Transverse colon (tissue), 4 donors: ENCODE measurements at places on chromosomes 7 and 10.

DNA sequence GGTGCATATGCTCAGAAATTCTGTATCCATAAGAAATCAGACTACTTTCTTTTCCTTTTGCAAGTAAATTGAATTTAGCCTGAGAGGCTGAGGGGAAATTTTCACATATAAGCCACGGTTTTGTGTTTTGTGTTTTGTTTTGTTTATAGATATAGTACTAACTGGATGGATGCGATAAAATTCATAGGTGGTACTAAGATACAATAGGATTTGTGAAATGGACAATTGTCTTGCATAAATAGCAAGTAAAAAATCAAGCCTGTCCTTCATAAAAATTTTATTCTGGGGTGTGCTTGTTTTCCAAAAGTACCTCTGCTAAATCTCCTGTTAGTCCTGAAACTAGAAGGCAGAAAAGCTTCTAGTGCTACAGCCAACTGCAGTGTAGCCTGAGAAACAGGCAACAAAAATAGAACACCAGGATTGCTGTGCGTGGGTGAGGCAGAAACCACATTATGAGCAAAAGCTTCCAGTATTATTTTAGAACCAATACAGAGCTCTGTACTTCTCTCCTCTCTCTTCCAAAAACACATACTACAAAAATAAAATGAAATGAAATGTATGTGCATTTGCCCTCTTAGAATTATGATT is 634 bp upstream of the HDAC9 start:
- DNase-seq, result no peak

DNA sequence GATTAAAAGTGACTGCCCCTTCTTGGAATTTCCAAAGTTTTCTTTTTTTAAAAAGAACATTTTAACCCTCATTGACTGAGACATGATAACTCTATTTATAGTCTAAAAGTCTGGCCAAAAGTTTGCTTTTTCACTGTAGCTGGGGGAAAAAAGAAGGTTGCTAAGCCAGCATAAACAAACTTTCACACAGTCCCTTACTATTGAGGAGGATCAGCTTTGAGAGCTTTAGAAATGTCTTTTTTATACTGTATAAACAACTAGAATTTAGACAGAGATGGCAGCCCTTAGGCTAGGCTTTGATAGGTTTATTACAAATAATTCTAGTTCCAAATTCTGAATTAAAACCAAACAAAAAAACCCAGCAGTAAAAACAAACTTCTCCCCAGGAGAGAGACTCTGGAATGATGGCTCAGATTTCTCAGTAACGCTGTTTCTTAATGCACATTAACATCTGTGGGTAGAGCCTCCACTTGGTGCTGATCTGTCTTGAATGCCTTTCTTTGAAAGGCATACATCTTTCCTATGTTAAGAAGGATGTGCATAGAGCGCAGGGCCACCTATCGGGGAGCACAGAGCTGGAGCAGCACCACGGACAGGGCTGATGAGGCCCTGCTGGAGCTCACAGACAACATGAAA is 100.9 kb upstream of the PDLIM1 start:
- no peak for DNase-seq

DNA sequence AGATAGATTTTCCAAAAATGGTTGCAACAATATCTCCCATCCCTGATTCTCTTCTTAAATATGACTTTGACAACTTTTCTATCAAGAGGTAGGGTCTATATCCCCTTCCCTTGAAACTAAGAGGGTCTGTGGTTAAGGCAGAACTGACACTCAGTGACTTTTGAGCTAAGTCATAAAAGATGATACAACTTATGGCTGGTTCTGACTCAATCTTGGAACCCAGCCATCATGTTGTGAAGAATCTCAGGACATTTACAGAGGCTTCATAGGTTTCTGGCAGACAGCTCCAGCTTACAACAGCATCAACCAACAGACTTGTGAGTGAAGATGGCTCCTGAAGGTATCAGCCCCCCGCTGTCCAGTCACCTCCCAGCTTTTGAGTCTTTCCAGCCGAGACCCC is 203.5 kb downstream of the RNLS start:
- DNase-seq, result peak; percentile 35

GRCh38 chr7:116715077-116715476 is 43.1 kb downstream of the MET start:
- no peak for DNase-seq

DNA sequence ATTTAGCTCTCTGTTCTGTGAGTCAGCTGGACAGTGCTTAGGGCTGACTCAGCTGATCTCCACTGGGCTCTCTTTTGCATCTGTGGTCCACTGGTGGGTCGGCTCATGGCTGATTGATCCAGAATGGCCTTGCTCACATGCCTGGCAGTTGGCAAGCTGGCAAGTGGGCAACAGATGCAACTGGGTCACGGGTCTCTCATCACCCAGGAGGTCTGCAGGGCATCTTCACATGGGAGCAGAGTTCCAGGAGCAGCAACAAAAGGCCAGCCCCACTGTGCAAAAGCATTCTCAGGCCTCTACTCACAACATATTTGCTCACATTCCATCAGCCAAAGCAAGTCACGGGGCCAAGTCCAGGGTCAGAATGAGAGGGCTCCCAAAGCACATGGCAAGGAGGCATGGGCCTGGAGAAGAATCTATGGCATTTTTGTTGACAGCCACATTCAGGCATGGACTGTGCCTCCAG is 98.8 kb downstream of the OAT start:
- no peak for DNase-seq

- no peak for DNase-seq
Observed at GRCh38 chr7:128681794-128682537, 9.9 kb downstream of the GARIN1A start.

DNA sequence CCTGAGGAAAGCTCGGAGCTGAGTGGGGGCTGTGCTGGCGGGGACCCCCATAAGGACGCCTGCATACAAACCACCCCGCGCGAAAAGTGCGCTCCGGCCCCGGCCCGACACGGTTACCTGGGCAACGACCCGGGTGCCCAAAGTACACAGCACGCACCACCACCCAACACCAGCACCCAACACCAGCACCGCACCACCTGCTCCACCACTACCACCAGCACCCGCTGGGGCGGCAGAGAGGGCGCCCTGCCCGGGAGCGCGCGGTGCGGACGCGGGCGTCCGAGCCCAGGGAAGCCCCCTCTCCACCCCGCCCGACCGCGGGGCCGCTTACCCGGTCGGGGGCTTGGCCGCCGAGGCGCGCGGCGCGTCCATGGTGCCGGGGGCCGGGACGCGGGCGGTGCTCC is 345 bp downstream of the COBL start:
- peak; percentile 55 for DNase-seq

GRCh38 chr7:83882551-83882950 is 233.6 kb upstream of the SEMA3E start:
- DNase-seq, result no peak

DNA sequence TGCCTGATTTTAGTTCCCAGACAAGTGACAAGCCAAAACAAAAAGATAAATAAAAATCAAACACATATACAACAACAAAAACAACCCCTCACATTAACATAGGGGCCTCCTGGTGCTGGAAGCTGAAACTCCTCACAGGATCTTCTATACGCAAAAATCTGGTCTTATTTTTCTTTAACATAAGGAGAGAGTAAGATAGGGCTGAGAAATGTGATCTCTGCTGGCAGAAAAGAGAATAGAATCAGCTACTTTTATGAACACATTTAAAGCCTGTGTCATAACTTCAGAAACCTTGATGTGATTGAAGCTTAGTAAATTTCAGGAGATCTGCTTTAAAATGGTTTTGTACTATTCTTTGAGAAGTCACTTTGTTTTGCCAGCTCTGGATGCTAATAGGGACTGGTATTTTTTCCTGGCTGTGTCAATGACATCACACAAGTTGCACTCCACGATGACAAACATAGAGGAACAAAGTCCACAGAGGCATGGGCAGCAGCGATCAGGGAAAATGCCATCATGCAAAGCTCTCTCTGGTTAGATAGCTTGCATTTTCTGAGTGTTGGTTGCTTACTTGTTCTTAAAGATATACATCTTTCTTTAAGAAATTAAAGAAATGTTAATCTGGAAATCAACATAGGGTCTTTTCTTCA is 176.6 kb upstream of the SP4 start:
- DNase-seq, result peak; percentile 25
